ENCODE measurements at places on chromosomes 4 and X.

GRCh38 chr4:12844141-12844540 lies 640.0 kb downstream of the RAB28 start:
- DNase-seq = no peak

DNA sequence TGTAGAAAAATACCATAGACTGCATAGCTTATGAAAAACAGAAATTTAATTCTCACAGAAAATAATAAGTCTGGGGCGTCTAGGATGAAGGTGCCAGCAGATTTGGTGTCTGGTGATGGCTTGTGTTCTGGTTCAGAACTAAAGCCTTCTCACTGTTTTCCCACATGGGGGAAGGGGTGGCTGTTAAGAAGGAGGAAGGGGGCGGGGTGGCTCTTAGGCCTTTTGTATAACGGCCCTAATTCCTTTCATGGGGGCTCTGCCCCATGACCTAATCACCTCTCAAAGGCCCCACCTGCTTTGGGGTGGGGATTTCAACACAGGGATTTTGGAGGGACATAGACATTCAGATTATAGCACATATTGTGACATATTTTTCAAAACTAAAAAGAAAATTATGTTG lies 173.2 kb upstream of the TECRL start:
- no peak for DNase-seq

DNA sequence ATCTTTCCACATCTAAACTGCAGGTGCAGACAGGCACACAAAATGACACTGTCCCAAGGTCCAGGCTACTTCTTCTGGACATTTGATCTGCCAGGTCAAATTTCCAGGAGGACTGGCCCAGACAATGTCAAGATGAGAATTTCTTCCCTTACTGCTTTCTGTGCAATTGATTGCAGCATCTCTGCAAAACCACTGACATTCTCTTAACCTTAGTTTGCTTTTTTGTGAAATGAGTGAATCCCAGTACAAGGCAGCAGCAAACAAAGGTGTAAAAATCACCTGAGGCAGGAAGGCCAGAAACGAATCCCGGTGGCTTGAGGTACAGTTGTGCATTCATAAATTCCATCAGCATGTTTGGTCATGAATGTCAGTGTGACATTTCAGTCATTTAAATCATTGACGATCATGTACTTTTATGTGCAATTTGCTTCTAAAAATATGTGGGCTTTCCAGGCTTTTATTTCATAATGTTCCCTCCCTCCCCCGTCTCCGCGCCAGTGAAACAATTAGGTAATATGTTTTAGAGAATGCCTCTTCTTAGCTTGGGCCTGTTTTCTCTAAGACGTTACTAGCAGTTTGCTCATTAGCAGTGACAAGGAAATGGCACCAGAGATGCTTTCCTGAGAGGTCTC lies 39.1 kb downstream of the NHS start:
- no peak for DNase-seq

GRCh38 chr4:120850018-120850599 lies 72.4 kb downstream of the PRDM5 start:
- DNase-seq = no peak

GRCh38 chr4:150354214-150354796 lies 227.6 kb upstream of the MAB21L2 start:
- DNase-seq = no peak

GRCh38 chr4:85370400-85371032 lies 104.4 kb upstream of the ARHGAP24 start:
- no peak for DNase-seq

GRCh38 chr4:8403173-8403753 lies 37.3 kb downstream of the ACOX3 start:
- DNase-seq = peak; percentile 25

DNA sequence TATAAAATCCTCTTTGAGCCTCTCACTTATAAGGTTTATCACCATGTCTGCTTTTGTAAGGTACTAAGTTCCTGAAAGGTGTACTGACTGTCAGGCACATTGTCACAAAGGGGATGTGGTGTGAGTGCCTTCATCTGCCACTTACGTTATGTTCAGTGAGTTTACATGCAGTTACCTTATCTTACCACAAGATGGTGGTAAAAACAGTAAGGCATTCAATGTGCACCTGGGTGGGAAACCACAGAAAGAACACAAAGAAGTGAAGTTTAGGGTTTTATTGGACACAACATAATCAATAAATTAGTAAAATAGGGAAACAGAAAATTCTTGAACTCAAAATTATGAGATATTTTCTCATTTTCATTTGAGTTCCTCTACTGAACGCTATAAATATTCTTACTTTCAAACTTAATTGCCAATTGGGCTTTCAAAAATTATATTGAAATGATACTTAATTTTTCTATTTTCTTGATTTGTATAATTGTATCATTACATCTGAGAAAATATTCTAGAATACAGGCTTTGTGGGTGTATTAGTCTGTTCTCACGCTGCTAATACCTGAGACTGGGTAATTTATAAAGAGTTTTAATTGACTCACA lies 650.8 kb downstream of the PCDH7 start:
- no peak for DNase-seq

DNA sequence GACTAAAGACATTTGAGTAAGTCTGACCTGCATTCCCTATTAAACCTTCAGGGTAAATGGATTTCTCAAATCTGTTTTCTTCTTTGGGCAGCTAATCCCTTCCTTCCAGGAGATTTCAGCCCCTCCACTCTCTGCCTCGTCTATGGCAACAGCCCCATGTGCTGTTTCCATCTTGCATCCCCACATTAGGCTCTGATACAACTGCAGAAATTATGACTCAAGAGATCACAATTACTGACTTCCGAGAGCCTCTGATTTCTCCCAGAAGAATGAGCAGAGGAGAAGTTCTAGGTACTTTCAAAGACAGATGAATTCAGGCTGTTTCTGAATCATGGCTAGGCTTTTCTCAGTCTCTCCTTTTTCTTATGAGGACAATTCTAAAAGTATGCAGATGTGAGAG lies 38.7 kb downstream of the RAI2 start:
- no peak for DNase-seq

DNA sequence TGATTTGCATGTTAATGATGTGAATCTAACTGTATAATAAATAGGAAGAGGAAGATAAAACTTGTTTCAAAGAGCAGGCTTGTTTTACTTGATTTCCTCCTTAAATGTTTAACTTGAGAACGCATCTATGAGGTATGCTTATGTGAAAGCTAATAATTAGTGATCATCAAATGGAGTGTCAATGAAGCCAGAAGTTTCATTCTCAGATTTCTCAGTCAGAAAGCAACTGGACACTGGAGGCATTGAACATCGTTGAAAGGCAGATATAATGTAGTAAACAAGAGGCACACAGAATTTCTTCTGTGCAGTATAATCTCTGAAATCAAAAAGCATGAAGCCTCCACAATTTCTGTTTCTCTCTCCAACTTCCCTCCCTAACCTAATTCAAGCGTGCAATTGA lies 672.9 kb downstream of the ADGRL3 start:
- no peak for DNase-seq
